Breast epithelium (tissue), 4 donors: ENCODE measurements at places on chromosomes 1 and 21.

DNA sequence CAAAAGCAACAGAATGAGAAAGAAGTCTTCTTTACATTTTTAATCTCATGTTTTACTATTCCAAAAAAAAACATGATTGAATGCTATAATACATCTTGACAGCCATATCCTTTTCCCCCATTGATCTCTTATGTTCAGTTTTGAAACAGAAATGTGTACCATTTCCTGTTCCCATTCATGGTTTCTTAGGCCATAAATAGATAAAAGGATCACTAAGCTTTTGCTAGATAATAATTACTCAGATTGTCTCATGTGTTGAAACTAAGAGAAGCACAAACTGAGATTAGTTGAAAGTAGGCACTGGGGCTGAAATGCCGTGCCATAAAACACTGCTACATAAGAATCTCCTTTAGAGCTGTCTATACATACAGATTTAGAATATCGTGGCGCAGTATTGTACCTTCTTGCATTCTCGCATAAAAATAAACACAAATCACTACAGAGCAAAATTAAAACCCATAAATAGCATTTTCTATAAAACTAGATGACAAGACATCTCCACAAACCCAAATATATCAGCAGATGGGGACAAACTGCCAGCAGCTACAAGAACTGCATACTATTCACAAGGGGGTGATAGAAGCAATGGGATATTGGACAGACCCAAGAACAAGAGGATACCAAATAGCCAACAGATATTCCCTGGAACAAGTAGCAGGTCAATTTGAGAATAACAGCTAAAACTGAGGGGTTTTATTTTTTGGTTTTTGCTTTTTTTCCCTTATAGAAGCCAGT lies 405.3 kb upstream of the PRMT6 start:
- H3K4me1 ChIP-seq, result no peaks in the 10 kb centered on the region
- H3K36me3 ChIP-seq, result no peaks in the 10 kb centered on the region
- no peaks in the 10 kb centered on the region for H3K27me3 ChIP-seq

- no peaks in the 10 kb centered on the region for H3K4me1 ChIP-seq
- no peak overlapping the region for H3K4me3 ChIP-seq
- no peaks in the 10 kb centered on the region for H3K36me3 ChIP-seq
- DNase-seq, result no peak
- no peak overlapping the region for H3K27ac ChIP-seq
Measured at GRCh38 chr1:74334147-74334546, 99.0 kb downstream of the TNNI3K start.

DNA sequence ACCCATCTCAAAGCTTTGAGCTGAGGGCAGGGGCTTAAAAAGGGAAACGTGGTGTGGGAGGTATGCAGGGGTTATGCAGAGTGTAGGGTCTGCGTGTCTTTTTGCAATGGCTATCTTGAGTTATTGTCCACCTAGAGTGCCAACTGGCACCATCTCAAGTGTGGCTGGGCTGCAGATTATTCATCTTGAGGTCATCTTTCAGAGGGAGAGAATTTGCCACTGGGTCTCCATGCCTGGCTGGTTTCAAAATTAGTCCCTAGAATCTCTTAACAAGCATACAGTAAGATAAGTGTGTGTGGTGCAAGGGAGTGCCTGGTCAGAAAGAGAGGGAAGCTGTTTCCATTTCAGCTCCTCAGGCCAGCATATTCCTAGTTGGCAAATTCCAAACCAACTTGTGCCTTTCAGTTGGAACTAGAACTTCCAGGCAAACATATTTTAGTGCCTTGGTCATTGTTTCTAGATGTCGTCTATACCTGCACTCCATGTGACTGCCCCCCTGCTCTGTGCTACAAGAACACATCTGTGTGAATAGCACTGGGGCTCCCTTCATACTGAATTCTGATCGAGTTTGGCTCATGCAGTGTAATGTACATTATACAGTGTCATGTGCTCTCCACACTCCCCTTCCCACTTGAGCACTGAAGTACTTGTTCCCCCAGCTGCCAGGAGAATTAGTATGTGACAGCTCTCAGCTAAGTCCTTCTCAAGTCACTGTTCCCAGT lies 5.0 kb upstream of the OR2T8 start:
- H3K4me1 ChIP-seq, result no peaks in the 10 kb centered on the region
- H3K36me3 ChIP-seq, result no peaks in the 10 kb centered on the region
- no peak overlapping the region for H3K4me3 ChIP-seq
- H3K27me3 ChIP-seq, result no peaks in the 10 kb centered on the region

- no peaks in the 10 kb centered on the region for H3K36me3 ChIP-seq
- no peak overlapping the region for H3K4me3 ChIP-seq
- H3K4me1 ChIP-seq, result no peaks in the 10 kb centered on the region
Measured at GRCh38 chr1:223853748-223854147, 8.0 kb upstream of the TP53BP2 start.

GRCh38 chr1:211192227-211192626 lies 58.3 kb upstream of the KCNH1 start:
- no peaks in the 10 kb centered on the region for H3K4me1 ChIP-seq
- no peak overlapping the region for H3K4me3 ChIP-seq
- no peak for DNase-seq
- no peaks in the 10 kb centered on the region for H3K27me3 ChIP-seq

- peak; percentile 30 for DNase-seq
- H3K27ac ChIP-seq, result peak overlapping the region; percentile 28
- no peaks in the 10 kb centered on the region for H3K27me3 ChIP-seq
- no peak overlapping the region for H3K4me3 ChIP-seq
- no peaks in the 10 kb centered on the region for H3K4me1 ChIP-seq
Measured at GRCh38 chr1:186202271-186202764, 172.7 kb downstream of the TPR start.

DNA sequence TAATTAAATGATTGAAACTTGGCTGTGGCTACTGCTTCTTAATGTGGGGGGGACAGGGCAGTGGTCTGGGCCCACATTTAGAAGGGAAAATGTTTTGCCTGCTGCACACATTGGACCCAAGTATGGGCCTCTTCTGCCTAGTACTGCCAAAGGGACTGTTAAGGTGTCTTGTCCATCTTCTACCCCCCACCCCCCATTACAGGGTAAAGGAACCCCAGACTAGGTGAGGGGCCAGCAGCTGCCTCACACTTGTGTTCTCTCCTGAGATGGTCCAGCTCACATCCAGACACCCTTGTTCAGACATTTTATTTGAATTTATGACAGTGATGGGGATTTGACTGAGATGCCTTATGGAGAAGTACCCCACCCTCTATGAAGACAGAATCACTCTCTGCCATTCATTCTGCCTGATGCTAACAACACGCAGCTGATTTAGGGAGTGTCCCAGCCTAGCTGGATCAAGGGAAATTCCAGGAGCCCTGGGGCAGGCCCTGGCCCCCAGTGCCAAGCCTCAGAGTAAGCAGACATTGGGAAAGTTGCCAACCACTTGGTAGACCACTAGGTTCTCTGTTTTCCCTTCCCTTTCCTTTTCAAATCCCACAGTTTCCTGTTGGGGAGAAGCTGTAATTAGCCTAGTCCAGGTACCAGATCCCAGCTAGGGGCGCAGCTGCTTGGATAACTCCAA lies 42.1 kb downstream of the YARS1 start:
- H3K36me3 ChIP-seq, result no peaks in the 10 kb centered on the region
- no peaks in the 10 kb centered on the region for H3K27me3 ChIP-seq
- no peak overlapping the region for H3K4me3 ChIP-seq

DNA sequence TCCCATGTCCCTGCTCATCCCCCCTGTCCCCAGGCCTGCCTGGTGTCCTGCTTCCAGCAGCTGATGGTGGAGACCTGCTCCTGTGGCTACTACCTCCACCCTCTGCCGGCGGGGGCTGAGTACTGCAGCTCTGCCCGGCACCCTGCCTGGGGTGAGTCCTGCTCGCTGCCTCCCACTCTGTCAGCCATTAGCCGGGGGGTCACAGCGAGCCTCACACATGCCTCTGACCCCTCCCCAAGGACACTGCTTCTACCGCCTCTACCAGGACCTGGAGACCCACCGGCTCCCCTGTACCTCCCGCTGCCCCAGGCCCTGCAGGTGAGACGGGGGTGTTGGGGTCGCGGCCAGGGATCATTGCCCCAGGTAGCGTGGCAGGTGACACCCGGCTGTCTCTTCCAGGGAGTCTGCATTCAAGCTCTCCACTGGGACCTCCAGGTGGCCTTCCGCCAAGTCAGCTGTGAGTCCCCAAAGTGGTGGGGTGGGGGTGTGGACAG lies 10.0 kb downstream of the SCNN1D start:
- no peaks in the 10 kb centered on the region for H3K4me1 ChIP-seq
- H3K36me3 ChIP-seq, result no peaks in the 10 kb centered on the region
- no peak for DNase-seq
- H3K27ac ChIP-seq, result no peak overlapping the region
- H3K4me3 ChIP-seq, result no peak overlapping the region

DNA sequence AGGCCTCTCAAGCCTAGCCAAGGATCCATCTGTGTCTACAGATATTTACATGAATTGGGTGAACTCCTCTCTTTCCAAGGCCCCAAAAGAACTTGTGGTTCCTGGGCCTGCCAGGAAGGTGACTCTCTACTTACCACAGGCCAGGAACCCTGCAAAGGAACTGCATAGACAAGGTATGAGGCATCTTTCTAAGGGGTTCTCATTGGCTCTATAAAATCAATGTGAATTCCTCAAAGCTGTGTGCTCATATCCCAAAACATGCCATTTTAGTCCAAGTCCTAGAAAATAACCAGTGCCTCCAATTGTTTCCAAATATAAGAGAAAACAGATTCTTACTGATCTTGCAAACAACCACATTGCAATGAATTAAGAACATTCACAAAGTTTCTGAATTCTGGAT lies 39.9 kb upstream of the RGL1 start:
- no peaks in the 10 kb centered on the region for H3K36me3 ChIP-seq
- DNase-seq, result no peak
- H3K4me1 ChIP-seq, result no peaks in the 10 kb centered on the region
- H3K27me3 ChIP-seq, result no peaks in the 10 kb centered on the region

DNA sequence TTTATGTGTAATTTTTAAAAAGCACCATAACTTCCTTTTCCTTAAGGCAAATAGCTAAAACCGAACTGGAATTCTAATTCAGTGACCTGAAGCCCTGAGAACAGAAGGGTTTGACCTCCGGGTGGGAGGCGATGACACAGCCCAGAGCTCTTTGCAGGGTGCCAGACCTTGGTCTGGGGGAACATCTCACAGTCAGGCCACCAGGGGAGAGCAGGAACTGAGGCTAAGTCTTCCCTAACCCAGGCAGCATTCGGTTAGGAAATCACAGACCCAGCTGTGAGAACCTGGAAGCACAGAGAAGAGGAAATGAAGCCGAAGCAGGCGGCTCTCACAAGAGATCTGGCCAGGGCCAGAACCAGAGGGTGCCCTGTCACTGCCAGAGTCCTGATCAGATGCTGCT lies 444.8 kb downstream of the TTLL7 start:
- no peaks in the 10 kb centered on the region for H3K4me1 ChIP-seq
- DNase-seq, result no peak
- H3K27ac ChIP-seq, result no peak overlapping the region
- no peak overlapping the region for H3K4me3 ChIP-seq

DNA sequence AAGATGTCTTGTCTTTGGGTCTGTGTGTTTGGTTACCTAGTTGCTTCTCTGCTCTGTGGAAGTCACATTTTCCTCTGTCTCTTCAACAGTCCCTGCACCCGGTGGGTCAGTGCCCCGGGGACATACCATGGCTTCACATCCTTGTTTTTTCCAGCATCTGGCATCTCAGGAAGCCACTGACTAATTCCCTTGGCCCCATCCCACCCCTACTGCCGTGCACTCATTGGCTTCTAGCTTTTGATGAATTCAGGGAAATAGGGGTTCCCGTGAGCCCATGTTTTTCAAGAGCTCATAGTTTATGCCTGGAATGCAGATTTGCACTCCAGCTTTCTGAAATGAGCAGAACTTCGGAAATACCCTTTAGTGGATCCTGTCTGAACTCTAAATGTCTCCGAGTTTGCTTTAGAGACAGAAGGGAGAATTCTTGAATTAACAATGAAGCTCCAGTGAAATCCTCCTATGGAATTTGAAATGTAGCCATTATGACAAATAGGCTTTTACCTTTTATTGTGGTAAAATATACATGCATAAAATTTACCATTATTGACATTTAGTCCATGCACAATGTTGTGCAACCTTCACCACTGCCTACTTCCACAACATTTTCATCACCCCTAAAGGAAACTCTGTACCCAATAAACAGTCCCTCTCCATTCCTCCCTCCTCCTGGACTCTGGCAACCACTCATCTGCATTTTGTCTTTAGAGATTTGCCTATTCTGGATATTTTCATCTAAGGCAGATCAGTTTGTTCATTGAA lies 67.5 kb downstream of the CLIC6 start:
- H3K27me3 ChIP-seq, result no peaks in the 10 kb centered on the region
- DNase-seq, result no peak
- peaks cover 3% of the 10 kb centered on the region for H3K4me1 ChIP-seq
- no peak overlapping the region for H3K4me3 ChIP-seq
- H3K36me3 ChIP-seq, result no peaks in the 10 kb centered on the region

DNA sequence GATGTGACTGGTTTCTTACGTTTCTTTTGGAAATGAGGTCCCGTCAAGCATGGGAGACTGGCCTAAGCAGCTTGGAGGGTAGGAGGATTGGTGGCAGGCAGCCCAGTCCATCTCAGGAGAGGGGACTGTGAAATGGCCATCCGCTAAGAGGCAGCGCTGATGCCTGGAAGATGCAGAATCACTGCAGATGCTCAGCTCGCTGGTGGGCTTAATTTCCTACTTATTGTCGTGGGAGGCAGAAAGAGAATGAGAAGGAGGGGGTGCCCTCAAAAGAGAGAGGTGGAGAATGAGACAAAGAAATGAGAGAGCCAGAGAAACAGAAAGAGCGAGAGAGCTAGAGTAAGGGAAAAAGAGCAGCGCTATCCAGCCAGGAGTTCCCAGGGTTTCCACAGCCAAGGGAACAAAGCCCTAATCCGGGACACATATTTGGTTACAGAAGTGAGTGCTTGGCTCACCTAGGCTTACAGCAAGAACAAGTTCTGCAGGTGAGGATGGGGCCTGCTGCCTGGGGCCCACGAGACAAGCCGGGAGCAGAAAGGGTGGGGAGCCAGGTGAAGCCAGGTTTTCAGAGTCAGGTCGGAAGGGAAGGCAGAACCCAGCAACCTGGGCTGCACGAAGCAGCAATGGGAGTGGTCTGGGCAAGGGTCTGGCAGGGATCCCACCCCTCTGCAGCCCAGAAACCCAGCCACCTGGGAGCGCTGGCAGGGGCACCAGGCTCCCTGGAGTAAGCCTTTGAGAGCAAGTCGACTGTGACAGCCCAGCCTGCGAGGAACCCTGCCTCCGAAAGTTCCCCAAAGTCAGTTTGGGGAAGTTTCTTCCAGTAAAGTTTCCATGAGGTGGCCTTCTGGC lies 5.8 kb downstream of the ECE1 start:
- no peaks in the 10 kb centered on the region for H3K27me3 ChIP-seq
- peak overlapping the region; percentile 89 for H3K27ac ChIP-seq
- DNase-seq, result no peak
- H3K36me3 ChIP-seq, result no peaks in the 10 kb centered on the region

- DNase-seq, result no peak
- H3K27me3 ChIP-seq, result no peaks in the 10 kb centered on the region
- H3K4me1 ChIP-seq, result no peaks in the 10 kb centered on the region
- H3K4me3 ChIP-seq, result no peak overlapping the region
- H3K27ac ChIP-seq, result no peak overlapping the region
- H3K36me3 ChIP-seq, result no peaks in the 10 kb centered on the region
Measured at GRCh38 chr1:21816602-21817302, 4.7 kb downstream of the LDLRAD2 start.
